ENCODE measurements at places on chromosomes 3 and 15.

DNA sequence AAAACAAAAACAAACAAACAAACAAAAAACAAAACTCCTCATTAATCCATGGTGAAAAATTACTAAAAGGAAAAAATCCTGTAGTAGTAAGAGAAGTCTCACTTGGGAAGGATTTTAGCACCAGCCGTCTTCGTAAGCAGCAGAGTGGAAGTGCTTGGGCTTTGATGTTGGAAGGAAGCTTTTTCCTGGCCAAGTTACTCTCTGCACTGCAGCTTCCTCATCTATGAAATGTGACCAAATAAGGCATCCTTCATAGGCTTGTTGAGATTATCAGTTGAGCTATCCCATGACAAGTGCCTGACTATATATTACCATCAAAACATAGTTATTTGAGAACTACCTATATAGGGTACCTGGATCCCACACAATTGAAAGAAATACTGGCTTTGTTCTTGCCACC lies 436.4 kb upstream of the ONECUT1 start:
- no peaks in the 10 kb centered on the region for H3K4me1 ChIP-seq
- no peak overlapping the region for H3K4me3 ChIP-seq
- H3K36me3 ChIP-seq: no peaks in the 10 kb centered on the region
- H3K27me3 ChIP-seq: no peaks in the 10 kb centered on the region
- H3K27ac ChIP-seq: no peak overlapping the region

- peaks cover 46% of the 10 kb centered on the region for H3K27me3 ChIP-seq
- no peak overlapping the region for H3K27ac ChIP-seq
- no peak for ATAC-seq
- H3K36me3 ChIP-seq: no peaks in the 10 kb centered on the region
Observed at GRCh38 chr15:73345658-73346057, 23.1 kb downstream of the HCN4 start.

DNA sequence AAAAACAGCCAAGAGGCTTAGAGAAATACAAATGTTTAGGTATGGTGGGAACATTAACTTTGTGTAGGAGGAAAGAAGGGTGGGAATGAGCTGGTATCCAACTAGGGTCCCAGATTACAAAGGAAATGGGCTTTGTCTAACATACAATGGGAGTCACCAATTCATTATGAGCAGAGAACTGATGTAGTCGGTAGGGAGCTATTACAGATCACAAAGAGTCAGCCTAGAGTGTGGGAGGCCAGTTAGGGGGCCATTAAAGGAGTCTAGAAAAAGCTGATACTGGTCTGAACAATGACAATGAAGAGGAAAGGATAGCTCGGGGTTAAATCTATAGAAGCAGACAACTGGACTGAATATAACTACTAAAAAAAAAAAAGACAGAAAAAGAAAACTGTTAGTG lies 15.5 kb downstream of the ANO10 start:
- H3K4me1 ChIP-seq: no peaks in the 10 kb centered on the region
- no peaks in the 10 kb centered on the region for H3K36me3 ChIP-seq

- no peak for ATAC-seq
- no peaks in the 10 kb centered on the region for H3K36me3 ChIP-seq
- peaks cover 5% of the 10 kb centered on the region for H3K4me1 ChIP-seq
- no peaks in the 10 kb centered on the region for H3K27me3 ChIP-seq
- no peak overlapping the region for H3K27ac ChIP-seq
Observed at GRCh38 chr15:57548835-57549234, 42.9 kb upstream of the MYZAP start.

DNA sequence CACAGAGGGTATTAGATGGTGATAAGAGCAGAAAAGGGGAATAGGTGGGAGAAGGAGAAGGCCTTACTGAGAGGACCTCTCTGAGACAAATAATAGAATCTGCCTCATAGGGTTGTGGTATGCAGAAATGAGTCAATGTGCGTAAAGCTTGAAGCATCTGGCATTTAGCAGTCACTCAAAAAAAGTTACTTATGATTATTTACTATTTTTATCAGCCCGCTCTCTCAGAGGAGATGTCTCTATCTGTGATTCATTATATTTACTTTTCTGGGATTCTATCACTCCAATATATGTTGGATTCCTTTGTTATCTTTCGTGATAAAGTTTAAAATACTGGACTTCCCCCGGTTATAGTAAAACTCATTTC lies 4.6 kb upstream of the TM4SF1 start:
- no peaks in the 10 kb centered on the region for H3K36me3 ChIP-seq
- no peak for ATAC-seq
- H3K27ac ChIP-seq: no peak overlapping the region
- peaks cover 40% of the 10 kb centered on the region for H3K4me1 ChIP-seq
- no peaks in the 10 kb centered on the region for H3K27me3 ChIP-seq

GRCh38 chr3:187799942-187800641 lies 54.8 kb upstream of the BCL6 start:
- H3K4me3 ChIP-seq: no peak overlapping the region
- no peaks in the 10 kb centered on the region for H3K36me3 ChIP-seq
- no peaks in the 10 kb centered on the region for H3K27me3 ChIP-seq
- no peaks in the 10 kb centered on the region for H3K4me1 ChIP-seq
- no peak overlapping the region for H3K27ac ChIP-seq
- ATAC-seq: no peak

- no peaks in the 10 kb centered on the region for H3K27me3 ChIP-seq
- ATAC-seq: no peak
- H3K27ac ChIP-seq: no peak overlapping the region
- no peaks in the 10 kb centered on the region for H3K4me1 ChIP-seq
Observed at GRCh38 chr3:47527952-47528725, 14.6 kb upstream of the ELP6 start.

DNA sequence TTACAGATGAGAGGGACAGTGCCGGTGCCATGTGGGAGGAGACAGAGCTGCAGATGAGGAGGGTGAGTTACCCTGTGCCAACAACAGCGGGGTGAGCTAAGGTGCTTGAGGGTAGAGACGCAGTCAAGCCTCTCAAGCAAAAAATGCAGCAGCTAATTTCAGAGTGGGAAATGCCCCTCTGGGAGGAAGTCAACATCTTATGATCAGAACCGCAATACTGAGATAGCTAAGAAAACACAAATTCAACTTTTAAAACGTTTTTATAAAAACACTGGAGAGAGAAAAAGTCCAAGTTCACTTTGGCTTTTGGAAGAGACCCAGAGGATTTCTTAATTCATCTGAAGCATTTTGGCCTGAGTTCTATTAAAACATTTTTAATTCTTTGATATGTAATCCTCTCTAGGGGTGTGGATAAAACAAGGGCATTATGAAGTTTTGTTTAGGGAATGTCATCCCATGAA lies 319.2 kb downstream of the SLC9A9 start:
- ATAC-seq: peak; percentile 50
- peak overlapping the region; percentile 50 for H3K27ac ChIP-seq
- H3K4me3 ChIP-seq: no peak overlapping the region
- H3K36me3 ChIP-seq: no peaks in the 10 kb centered on the region
- H3K4me1 ChIP-seq: peaks cover 6% of the 10 kb centered on the region

GRCh38 chr3:129409541-129409940 lies 18.9 kb downstream of the EFCAB12 start:
- no peaks in the 10 kb centered on the region for H3K4me1 ChIP-seq
- no peaks in the 10 kb centered on the region for H3K36me3 ChIP-seq
- peak; percentile 55 for ATAC-seq
- H3K4me3 ChIP-seq: no peak overlapping the region
- no peak overlapping the region for H3K27ac ChIP-seq

GRCh38 chr15:79901958-79902357 lies 5.1 kb upstream of the MTHFS start:
- no peak overlapping the region for H3K4me3 ChIP-seq
- ATAC-seq: no peak
- H3K27ac ChIP-seq: no peak overlapping the region
- no peaks in the 10 kb centered on the region for H3K4me1 ChIP-seq

- H3K27me3 ChIP-seq: no peaks in the 10 kb centered on the region
- H3K36me3 ChIP-seq: no peaks in the 10 kb centered on the region
- H3K4me3 ChIP-seq: no peak overlapping the region
- H3K4me1 ChIP-seq: no peaks in the 10 kb centered on the region
- no peak overlapping the region for H3K27ac ChIP-seq
Observed at GRCh38 chr3:133797396-133798105, 8.1 kb upstream of the SRPRB start.

DNA sequence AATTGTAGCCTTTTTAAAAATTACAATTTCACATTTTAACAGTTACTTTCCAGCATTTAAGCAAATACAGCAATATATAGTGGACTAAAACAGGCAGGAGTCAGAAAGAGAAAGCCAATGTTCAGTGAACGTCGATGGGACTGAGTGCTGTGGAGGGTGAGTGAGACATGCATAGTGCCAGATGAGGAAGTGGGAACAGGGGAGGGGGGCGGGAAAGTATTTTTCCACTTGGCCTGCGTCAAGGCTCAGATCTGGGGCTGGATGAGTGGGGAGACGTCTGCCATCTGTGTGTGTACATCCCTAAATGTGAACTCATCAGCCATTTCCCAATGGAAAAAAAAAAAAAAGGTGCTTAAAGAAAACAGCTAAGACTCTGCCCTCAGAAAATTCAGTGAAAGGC lies 19.2 kb upstream of the RAD18 start:
- no peaks in the 10 kb centered on the region for H3K36me3 ChIP-seq
- H3K4me3 ChIP-seq: no peak overlapping the region
- no peak for ATAC-seq
- H3K27me3 ChIP-seq: peaks cover 32% of the 10 kb centered on the region

DNA sequence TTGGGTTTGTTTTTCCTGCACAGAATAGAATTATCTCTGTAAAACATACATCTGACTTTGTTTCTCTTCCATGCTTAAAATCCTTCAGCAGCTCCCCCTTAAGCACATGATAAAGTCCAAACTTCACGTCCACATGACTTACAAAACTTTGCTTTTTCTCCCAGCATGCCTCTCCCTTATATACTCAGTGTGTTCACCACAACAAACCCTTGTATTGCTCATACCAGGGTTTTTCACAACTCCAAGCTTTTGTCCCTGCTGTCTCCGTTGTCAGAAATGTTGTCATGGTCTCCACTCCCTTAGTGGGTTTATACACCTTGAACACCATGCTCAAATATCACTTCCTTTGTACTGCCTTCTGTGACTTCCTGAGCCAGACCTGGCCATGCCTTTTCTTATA lies 91.1 kb upstream of the MITF start:
- H3K4me1 ChIP-seq: no peaks in the 10 kb centered on the region
- H3K27me3 ChIP-seq: no peaks in the 10 kb centered on the region
- no peak overlapping the region for H3K27ac ChIP-seq

GRCh38 chr3:102481050-102481449 lies 46.2 kb downstream of the ZPLD1 start:
- no peak overlapping the region for H3K27ac ChIP-seq
- H3K4me3 ChIP-seq: no peak overlapping the region
- H3K4me1 ChIP-seq: no peaks in the 10 kb centered on the region
- no peaks in the 10 kb centered on the region for H3K27me3 ChIP-seq
- H3K36me3 ChIP-seq: no peaks in the 10 kb centered on the region

DNA sequence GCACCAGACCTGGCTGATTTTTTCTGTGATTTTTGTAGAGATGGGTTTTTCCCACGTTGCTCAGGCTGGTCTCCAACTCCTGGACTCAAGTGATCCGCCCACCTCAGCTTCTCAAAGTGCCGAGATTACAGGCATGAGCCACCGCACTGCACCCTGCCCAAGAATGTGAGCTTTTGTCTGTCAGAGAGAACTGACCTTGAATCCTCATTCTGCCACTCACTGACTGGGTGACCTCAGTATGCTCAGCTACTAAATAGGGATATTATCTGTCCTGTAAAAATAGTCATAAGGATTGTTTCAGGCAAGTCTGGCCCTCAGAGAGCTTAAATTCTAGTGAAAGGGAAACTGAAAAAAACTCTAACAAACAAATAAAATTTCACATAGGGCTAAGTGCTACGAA lies 2.1 kb upstream of the RFT1 start:
- no peaks in the 10 kb centered on the region for H3K27me3 ChIP-seq
- H3K4me3 ChIP-seq: no peak overlapping the region
- no peak overlapping the region for H3K27ac ChIP-seq

GRCh38 chr3:37504583-37505357 lies 330.4 kb upstream of the LRRFIP2 start:
- H3K36me3 ChIP-seq: no peaks in the 10 kb centered on the region
- no peaks in the 10 kb centered on the region for H3K4me1 ChIP-seq
- no peak overlapping the region for H3K4me3 ChIP-seq
- H3K27me3 ChIP-seq: no peaks in the 10 kb centered on the region
- H3K27ac ChIP-seq: no peak overlapping the region

DNA sequence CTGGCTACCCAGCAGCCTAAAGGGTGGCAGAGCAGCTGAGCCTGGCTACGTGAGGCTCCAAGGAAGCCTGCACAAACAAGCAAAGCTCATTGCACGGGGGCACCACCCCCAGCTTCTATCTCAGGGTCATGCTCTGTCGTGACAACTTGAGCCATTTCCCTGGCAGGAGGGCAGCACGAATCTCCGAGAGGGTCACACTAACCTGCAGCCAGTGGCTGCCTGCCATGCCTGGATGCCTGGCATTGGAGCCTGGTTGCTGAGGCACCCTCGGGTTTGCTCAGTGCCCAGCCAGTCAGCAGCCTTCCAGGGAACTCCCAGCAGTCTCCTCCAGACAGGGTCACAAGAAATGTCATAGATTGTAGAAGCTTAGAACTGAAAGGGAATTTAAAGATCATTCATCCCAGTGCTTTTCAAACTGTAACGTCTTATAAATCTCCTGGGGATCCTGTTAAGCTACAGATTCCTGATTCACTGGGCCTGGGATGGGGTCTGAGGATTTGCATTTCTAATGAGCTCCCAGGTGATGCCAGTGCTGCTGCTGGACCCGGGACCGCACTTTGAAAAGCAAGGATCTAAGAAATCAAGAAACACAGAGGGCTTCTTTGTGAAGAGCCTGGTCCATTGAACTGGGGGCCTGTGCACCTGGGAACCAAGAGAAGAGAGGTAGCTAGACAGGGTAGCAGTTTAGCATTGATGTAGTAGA lies 48.4 kb downstream of the TMEM266 start:
- ATAC-seq: no peak
- H3K4me3 ChIP-seq: no peak overlapping the region
- H3K27ac ChIP-seq: no peak overlapping the region
- H3K4me1 ChIP-seq: no peaks in the 10 kb centered on the region
- peaks cover 1% of the 10 kb centered on the region for H3K27me3 ChIP-seq

DNA sequence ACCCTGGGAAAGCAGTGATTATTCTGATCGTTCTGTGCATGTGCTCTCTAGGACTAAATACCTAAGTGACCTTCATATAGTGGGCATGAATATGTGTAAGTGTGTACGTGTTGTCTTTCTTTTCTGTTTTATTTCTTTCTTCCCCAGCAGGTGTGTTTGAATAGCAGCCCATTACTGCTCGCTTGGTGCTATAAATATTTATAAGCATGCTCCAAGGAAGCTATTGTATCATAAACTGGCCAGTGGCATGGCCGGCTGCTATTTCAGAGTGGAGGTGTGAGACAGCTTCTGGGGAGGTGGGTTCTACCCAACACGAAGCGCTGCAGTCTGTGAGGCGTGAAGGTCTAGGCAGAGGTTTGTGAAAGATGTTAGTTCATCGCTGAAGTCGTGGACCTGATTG lies 641.8 kb downstream of the NTRK3 start:
- H3K27ac ChIP-seq: no peak overlapping the region
- no peak overlapping the region for H3K4me3 ChIP-seq
- H3K4me1 ChIP-seq: no peaks in the 10 kb centered on the region
- no peak for ATAC-seq
